ENCODE measurements at places on chromosomes 7 and 10. TPM values are rescaled to one million over a fixed set of nuclear protein-coding genes. Genes with fewer than 3 reads are reported as not detected.

TMEM196 gene
- 0.28 TPM for total RNA-seq

ZMYND11 gene
- 47.7 TPM for total RNA-seq

EPHB4 gene
- 28.5 TPM for total RNA-seq

LAMTOR4 gene
- total RNA-seq = 55.1 TPM

SORCS1 gene
- total RNA-seq = 1.8 TPM

COL1A2 gene
- 14.1 TPM for total RNA-seq

CTAGE15 gene
- total RNA-seq = not detected

SPDYE9 gene
- total RNA-seq = not detected

SEMA3D gene
- 0.16 TPM for total RNA-seq

UBN2 gene
- 17.2 TPM for total RNA-seq

PDE6C gene
- not detected for total RNA-seq

ZNF239 gene
- 2.8 TPM for total RNA-seq

OPN1SW gene
- not detected for total RNA-seq

CEP55 gene
- 0.25 TPM for total RNA-seq

SPDYE11 gene
- total RNA-seq = not detected

IGF2BP3 gene
- 0.37 TPM for total RNA-seq
